HepG2 (cell line): ENCODE measurements at places on chromosomes 6 and 20.

DNA sequence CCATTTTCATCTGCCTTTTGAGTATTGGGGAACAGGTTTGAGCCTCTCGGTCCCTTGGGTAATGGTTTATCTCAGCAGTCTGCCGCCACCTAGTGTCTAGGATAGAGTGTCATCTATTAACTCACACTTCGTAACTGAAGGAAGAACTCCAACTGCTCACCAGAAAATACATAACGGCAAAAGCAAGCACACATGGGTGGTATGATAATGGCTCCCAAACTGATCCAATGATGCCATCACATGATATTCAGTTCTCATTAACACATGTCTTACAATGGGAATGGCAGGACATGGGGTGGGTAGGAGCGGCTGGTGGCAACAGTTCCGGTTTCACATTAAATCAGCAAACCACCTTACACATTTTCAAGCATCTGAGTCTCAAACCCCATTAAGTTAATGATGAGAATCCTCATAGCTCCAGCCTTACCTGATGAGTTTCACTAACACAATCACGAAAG lies 110.7 kb upstream of the PHACTR1 start:
- DNase-seq: peak; percentile 72

DNA sequence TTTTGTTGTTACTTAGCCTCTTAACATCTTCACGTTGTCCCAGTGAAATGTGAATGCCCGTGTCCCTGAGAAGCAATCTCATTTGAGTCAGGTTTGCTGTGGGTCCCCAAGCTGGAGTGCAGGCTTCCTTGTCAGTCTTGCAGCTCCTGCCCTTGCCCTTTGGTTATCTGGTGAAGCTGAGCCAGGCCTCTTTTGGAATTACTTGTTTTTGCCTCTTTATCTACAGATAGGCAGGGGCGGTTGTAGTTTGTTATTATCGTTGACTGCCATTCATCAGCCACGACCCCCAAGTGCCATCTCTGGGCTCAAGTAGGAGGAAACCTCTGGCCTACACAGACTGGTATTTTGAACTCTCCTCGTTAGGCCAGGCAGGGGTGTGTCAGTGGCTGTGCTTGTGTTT lies 2.2 kb downstream of the TMEM14C start:
- no peak for DNase-seq

- peak; percentile 24 for DNase-seq
Observed at GRCh38 chr6:137259349-137259748, 40.2 kb upstream of the IFNGR1 start.

DNA sequence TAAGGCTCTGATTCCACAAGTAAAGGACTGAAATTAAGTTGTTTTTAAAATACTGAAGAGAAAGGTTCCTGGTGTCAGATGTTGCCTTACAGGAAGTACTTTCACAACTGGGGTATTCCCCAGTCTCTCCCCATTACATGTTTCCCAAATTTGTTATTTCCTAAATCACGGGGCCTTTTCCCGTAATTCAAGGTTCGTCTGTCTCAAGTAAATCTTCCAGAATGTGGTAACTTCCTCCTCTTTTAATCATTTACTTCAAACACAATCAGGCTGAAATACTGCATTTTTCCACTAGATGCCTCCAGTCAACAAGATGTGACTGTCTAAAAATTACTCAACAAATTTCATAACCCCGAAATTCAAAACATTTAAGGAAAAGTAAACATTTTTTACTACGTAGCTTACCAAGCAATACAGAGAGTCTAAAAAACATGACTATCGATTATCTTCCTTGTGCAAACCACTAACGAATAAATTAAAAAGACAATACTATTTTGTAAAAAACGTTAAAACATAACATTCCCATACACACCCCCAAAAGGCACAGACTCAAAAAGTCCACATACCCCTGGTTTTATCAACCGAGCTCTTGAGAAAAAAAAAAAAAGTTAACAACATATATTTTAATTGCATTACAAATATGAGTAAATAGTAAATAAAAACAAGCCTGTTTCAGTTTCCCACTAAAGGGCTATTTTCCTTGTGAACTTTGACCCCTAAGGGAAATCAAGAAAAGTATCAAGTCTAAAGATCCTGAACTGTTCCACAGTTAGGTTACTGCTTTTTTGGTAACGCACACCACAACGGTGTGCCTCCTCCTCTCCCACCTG lies 1.7 kb downstream of the SOD2 start:
- DNase-seq: peak; percentile 93

DNA sequence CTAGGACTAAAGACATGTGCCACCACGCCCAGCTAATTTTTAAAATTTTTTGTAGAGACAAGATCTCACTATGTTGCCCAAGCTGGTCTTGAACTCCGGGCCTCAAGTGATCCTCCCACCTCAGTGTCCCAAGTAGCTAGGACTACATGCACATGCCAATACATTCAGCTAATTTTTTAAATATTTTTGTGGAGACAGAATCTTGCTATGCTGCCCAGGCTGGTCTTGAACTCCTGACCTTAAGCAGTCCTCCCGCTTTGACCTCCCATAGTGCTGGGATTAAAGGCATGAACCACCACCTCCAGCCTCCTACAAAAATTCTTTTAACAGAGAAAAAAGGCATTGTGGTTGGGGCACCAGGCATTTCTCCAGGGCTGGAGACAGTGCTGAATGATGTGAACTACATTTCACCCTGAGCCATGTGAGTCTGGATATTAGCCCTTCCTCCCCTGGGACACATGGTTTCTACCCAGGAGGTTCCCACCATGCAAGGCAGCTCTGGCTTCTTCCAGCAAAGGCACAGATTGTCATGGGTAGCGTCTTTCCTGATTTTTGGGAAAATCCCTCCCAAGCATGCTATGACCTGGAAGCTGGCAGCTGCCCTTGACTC lies 36.3 kb upstream of the CMTR1 start:
- no peak for DNase-seq

DNA sequence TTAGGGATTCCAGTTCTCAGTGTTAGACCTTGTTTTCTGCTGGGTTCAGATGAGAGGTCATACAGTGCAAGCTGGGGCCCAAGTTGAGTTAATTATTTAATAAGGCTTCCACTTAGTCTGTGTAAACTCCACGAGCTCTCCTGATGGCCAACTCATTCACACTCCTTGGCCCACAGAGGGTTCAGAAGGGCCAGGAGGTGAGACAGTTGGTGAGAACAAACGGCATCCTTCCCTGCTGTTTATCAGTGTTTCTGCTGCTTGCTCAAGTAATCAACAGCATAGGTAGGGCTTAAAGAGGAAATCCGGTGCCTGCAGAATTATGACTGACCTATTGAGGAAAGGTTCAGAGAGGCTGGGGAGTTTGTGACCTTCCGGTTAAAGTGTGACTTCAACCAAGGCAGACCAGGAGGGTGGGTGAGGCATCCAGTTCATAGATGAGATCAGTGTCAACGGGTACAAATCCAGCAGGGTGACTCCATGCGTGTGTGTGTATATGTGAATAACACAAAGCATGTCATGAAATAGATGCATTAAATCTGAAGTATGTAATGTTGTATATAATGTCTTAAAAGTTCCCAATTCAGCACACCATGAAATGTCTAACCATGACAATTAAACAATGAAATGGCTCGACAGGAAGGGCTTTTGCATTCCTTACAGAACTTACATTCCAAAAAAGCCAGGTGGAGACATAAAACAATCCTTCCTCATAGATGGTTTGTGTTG lies 37.4 kb upstream of the BCAS1 start:
- DNase-seq: peak; percentile 99

DNA sequence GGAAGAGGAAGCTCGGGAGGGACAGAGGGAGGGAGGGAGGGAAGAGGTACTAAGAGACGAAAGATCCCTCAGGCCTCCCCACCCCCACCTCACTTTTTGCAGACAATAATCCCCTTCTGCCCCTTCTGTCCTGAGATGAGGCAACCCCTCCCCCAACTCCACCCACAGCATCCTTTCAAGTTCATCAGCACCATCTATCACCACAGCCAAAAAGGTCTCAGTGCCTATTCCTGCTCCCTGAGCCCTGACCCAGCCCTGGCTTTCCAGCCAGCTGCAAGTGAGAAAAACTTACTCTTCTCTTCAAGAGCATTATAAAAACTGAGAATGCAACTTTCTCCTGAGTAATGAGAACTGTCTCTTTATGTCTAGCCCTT lies 133.2 kb upstream of the LRFN2 start:
- no peak for DNase-seq

GRCh38 chr6:44401138-44401537 lies 13.6 kb downstream of the CDC5L start:
- DNase-seq: no peak

- no peak for DNase-seq
Observed at GRCh38 chr20:18647777-18648176, 59.9 kb downstream of the DTD1 start.

GRCh38 chr6:105797983-105798453 lies 288.1 kb upstream of the PRDM1 start:
- no peak for DNase-seq

DNA sequence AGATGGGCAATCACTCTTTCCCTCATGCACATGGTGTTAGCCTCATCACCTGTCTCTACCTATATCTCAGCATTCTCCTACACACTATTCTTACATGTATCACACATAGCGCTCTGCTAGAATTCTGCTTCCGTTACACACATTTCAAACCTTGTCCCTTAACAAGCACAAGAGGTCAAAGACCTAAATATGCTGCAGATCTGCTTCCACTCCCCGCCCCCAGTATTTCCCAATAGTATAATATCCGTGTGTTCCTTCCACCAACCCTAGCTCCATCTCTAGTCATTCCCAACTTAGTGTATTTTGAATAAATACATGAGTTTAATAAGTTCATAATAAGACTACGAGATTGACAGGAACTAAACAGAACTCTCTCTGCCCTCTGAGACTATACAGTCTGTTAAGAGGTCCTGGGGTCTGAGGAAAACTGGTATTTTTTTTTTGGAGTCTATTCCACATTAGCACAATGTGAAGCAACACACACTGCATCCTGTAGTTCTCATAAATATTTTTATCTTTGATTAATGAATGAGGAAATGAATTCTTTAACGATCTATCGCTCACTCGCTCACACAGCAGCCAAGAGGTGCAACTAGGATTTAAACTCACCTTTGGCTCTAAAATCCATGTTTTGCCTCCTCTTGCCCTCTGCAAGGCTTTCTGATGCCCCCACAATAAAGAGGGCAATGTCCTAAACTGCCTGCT lies 491.6 kb downstream of the QKI start:
- no peak for DNase-seq

DNA sequence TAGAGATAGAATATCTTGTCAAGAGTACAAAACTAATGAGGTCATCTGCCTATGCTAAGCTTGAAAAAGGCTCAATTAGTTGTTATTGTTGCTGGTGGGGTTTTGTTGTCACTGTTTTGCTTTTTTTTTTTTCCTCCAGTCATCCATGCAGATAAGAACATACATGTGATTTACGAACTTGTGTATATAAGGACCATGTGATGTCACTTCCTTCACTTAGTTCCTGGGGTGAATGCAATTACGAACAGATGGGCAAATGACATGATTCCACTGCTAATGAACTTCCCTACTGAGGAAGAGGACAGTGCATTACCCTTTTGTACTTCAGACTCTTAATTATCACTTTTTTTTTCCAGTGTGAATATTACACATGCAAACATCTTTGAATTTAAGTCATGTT lies 1175.3 kb upstream of the GJE1 start:
- no peak for DNase-seq

DNA sequence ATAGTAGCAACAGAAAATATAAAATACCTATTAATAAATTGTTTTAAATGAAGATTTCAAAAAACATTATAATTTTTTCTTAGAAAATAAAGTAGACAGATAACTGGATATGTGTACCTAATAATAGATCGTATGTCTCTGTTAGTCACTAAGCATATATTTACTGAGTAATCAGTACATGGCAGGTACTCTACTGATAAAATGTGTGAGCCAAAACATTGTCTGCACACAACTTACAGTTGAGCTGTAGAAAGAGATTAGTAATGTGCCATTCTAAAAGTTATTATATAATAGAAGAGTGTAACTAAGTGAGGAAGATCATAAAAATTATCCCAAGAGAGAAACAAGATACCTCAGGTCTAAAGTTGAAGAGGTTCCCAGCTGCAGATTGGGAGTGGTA lies 929.9 kb upstream of the EPHA7 start:
- DNase-seq: no peak

- DNase-seq: no peak
Observed at GRCh38 chr6:128047989-128048388, 147.1 kb upstream of the THEMIS start.

DNA sequence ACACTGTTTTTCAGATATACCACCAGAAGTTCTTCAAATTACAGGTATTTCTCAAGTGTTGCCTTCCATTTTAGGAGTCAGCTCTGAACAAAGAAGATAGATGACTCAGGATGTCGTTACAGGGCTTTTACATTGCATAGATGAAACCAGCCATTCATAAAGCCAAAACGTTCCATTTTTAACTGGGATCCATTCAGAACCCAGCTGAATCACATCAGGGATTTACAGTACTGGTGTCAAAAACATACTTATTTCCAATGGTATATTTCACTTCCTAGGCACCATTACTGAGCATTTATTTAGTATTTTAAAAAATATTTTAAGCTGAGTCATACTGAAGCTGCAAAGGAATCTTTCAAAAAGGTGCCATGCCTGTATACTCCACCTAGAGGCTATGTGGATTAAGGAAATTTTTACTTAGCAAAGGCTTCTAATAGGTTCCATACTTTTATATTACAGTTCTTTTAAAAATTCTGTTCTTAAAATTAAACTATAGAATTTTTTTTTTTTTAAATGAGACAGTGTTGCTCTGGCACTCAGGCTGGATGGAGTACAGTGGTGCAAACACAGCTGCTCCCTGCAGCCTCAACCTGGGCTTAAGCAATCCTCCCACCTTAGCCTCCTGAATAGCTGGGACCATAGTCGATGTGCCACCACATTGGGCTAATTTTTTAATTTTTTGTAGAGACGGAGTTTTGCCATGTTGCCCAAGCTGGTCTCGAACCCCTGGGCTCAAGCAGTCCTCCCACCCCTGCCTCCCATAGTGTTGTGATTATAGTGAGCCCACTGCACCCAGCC lies 2.6 kb downstream of the ASF1A start:
- DNase-seq: peak; percentile 78

DNA sequence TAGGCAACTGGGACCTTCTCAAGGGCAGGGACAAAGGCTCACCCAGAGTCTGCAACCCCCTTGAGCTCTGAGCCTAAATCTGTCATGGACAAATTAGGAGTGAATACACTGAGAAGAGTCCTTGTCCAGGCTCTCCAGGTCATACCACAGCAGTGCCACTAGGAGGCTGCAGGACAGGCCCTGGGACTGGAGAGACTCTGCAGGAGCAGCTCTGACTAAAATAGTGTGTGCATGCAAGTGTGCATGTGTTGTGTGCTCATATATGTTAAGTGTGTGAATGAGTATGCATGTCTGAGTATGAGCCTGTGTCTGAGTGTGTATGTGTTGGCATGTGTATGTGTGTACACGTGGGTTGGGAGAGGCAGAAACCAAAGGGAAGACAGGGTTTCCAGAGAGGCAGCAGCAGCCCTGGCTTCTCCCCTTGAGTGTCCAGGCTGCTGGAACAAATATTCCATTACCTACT lies 27.1 kb downstream of the MRPL14 start:
- peak; percentile 69 for DNase-seq

DNA sequence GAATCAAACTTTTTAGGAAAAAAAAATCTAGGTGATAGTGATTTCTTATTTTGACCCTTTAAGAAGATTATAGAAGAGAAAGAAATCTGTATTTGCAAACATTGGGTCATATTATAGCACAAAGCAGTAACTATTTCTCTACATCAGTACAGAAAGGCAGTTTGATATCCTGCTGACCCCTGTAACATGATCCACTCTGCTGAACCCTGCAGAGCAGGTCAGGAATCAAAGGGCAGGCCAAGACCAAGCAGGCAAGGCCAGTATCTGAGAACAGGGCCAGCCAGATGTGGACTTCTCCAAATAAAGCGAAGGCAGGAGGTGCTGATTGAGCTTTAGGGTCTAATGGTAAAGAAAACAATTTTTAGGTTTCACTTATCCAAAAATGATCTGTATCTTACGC lies 239.4 kb downstream of the PTPRK start:
- DNase-seq: peak; percentile 52

- peak; percentile 60 for DNase-seq
Observed at GRCh38 chr6:108835218-108835850, 12.9 kb upstream of the ARMC2 start.
